ENCODE measurements at places on chromosomes 1 and 21. TPM values are rescaled to one million over a fixed set of nuclear protein-coding genes. Genes with fewer than 3 reads are reported as not detected.

The RGS8 gene
- 0.04 TPM for polyA plus RNA-seq

The ARHGEF16 gene
- polyA plus RNA-seq, result 0.80 TPM

The FAM72C gene
- polyA plus RNA-seq, result 1.1 TPM

The ZNF593OS gene
- 1.5 TPM for polyA plus RNA-seq

The FMO4 gene
- polyA plus RNA-seq, result 4.0 TPM

The FAM3B gene
- polyA plus RNA-seq, result 0.18 TPM

The OR2T29 gene
- not detected for polyA plus RNA-seq

The ABCG1 gene
- polyA plus RNA-seq, result 6.7 TPM

The KRTAP7-1 gene
- polyA plus RNA-seq, result not detected

Measured in forelimb muscle (tissue), 1 donor.